ENCODE measurements at places on chromosomes 16 and 17.
A peak's percentile ranks its signal among the peaks of the same experiment; 100 is the strongest.

- DNase-seq: peak; percentile 86
Measured at GRCh38 chr16:68064791-68065365, 20.3 kb upstream of the NFATC3 start.

DNA sequence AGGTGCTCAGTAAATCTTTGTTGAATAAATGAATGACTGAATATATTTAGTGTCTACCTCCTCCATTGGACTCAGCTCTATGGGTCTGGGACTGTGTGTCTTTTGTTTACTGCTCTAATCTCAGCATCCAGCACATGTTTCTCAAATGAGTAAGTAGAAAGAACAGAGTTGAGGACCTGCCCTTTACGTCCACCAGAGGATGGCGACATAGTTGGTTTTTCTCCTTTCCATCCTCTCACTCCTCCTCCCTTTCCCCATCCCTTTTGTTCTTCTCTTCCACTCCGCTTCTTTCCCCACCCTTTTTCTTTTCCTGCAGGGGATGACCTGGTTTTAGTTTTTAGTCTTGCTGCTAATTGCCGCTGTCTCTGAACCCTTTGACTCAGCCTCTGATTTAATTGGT lies 12.1 kb upstream of the CHP2 start:
- no peak for DNase-seq

DNA sequence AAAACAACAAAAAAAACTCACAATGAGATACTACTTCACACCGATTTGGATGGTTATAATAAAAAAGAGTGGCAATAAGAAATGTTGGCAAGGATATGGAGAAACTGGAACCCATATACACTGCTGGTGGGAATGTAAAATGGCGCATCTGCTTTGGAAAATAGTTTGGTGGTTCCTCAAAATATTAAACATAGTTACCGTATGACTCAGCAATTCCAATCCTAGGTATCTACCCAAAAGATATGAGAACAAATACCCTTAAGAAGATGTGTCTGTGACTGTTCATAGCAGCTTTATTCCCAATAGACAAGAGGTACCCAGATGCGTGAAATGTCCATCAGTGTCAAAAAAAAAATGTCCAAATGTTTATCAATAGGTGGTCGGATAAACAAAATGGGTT lies 7.2 kb downstream of the CPPED1 start:
- DNase-seq: peak; percentile 66

DNA sequence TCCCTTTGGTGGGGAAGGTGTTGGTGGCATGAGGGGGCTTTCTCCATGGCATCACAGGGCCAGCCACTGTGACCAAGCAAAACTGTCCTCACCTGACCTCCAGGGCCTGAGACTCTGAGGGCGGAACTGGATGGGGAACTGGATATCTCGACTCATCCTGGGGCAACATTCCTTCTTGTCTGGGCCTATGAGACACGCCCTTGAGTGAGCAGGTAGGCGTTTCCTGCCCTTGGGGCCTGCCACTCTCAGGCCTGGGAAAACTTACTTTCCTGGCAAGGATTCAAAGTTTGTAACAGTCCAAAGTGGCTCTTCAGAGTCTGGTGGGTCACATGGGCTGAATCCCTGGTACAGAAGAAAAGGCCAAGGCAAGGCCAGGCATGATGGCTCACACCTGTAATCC lies 9.6 kb downstream of the MT1X start:
- DNase-seq: peak; percentile 48

- DNase-seq: no peak
Measured at GRCh38 chr16:2702871-2703745, 16.9 kb downstream of the PRSS27 start.

GRCh38 chr16:89442588-89442987 lies 47.8 kb downstream of the ANKRD11 start:
- no peak for DNase-seq

DNA sequence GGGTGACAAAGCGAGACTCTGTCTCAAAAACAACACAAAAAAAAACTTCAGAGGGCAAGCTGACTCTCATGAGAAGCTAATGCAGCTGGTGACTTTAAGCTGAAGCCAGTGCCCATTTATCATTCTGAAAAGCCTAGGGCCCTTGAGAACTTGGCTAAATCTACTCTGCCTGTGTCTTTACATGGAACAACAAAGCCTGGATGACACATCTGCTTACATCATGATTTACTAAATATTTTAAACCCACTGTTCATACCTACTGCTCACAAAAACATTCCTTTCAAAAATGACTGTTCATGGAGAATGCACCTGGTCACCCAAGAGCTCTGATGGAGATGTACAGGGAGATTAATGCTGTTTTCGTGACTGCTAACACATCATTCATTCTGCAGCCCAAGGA lies 6.1 kb upstream of the ALOX12 start:
- DNase-seq: no peak

DNA sequence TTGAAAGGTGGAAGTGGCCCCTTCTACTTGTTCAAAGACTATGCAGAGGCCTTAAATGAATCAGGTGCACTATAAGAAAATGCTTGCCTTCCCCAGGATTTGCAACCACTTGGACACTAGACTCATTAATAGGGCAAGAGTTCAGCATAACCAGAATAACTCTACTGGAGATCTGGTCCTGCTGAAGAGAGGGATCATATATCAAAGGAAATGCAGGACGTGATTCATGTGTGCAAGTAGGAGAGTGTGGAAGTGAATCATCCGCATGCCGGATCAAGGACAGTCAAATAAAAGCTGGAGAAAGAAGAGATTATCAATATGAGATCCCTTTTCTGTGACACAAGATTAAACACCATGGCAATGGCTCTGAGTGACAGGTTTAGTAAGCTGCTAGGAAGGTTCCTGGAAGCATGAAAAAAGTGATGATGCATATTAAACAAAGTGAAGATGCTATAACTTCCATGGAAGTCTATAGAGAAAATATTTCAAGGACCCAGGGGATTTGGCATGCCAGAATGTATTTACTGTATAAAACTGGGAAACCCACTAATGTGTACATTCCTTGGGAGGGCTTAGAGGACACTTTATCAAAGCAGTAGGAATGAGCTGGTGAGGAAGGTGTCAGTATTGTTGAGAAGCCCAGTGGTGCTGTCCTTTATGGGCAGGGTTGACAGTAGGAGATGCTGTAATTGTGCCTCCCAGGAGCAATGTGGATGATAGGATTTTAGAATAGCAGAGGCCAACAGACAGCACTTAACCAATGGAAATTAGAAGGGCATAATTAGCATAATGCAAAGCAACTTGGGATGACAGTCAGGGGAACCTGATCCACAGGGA lies 133.1 kb downstream of the ABCA8 start:
- peak; percentile 91 for DNase-seq

DNA sequence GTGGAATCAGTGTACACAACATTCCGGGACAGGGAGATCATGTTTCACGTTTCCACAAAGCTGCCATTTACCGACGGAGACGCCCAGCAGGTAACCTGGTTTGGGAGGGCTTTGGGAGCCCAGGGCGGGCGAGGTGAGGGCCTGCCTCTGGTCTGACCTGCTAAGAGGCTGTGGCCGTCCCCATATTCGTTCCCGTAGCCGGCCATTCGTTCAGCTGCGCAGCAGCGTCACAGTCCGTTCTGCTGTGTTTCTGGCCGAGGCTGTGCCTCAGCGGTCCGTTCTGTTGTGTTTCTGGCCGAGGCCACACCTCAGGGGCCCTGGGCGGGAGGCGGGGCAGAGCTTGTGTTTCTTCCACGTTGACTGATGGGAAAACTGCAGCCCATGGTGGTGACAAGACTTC lies 68.0 kb downstream of the OR1D5 start:
- no peak for DNase-seq

Data from EL (cell line).